ENCODE measurements at places on chromosomes 1 and 21.

- no peak for DNase-seq
Observed at GRCh38 chr1:7690496-7691182, 80.5 kb upstream of the VAMP3 start.

- DNase-seq, result no peak
Observed at GRCh38 chr1:219858980-219859379, 69.4 kb downstream of the SLC30A10 start.

DNA sequence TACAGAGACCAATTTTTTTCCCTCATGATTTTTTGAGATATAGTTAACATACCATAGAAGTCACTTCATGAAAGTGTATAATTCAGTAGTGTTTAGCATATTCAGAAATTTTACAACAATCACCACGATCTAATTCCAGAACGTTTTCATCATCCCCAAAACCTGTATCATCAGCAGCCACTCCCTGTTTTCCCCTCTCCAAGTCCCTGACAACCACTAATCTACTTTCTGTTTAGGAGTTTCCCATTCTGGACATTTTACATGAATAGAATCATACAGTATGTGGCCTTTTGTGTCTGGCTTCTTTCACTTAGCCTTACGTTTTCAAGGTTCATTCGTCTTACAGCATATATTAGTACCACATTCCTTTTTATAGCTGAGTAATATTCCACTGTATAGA is 204.2 kb upstream of the PLD5 start:
- DNase-seq, result no peak

DNA sequence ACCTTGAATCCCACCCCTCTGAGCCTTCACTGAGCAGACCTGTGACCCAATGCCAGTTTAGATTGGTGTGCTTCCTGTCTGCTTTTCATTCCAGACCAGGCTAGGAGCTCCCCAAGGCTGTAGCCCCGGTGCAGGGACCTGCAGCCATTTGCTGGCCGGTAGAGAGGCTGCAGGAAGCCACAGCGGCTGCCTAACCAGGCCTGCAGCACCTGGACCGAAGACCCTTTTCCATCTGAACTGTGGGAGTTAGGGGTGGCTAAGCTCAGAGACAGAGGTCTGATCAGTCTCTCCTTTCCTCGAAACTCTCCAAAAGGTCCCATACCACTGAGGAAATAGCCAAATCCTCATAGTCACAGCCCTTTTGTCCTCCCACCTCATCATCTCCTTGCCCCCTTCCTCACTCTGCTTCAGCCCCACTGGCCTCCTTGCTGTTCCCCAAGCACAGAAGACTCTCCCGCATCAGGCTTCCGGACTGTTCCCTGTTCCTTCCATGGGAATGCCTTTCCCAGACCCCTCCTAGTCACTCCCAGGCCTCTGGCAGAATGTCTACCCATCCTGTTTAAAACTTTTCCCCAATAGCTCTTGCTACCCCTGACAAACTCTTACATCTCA is 674 bp upstream of the TTC4 start:
- DNase-seq, result no peak

GRCh38 chr21:31927689-31928353 is 55.0 kb downstream of the HUNK start:
- no peak for DNase-seq

DNA sequence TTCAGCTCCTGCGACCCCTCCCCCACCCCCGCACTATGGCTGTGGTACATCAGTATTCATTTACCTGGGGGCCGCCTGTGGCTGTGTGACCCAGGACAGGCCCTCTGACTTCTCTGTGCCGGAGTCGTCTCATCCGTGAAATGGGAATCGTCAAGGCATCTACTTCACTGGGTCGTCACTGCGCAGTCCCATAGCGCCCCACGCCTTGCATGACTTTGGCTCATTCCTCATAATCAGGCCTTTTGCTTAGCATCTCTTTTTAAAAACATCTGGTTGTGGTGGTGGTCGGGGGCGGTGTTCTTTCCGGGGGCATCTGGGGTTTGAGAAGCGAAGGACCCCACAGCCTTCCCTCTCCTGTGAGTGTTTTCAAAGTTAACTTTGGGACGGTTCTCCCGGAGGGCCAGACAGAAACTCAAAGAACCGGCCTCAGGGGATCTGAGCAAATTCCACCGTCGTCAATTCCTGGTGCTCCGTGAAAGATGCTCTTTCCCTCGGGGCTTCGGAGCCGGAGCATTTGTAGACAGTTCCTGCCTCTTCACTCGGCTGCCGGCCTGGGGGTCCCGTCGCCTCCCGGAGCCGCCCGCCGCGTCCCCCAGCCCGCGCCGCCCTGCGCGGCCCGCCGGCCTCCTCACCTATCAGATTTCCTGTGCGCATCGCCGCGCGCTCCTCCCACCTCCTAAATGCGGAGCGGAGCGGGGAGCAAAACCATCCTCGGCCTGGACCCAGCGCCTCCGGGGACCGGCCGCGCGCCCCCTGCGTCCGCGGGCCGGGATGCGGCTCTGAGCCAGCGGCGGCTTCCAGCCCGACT is at the start of gene B3GALT5:
B3GALT5 (plus strand) TSS at position 708 of the 808 bp plus-strand sequence. CDS start 47,620 bp downstream, outside the sequence.
- DNase-seq, result no peak

GRCh38 chr1:151130987-151131586 is 15.3 kb downstream of the SEMA6C start:
- peak; percentile 76 for DNase-seq

GRCh38 chr1:243428617-243429342 is 172.9 kb downstream of the SDCCAG8 start:
- no peak for DNase-seq

DNA sequence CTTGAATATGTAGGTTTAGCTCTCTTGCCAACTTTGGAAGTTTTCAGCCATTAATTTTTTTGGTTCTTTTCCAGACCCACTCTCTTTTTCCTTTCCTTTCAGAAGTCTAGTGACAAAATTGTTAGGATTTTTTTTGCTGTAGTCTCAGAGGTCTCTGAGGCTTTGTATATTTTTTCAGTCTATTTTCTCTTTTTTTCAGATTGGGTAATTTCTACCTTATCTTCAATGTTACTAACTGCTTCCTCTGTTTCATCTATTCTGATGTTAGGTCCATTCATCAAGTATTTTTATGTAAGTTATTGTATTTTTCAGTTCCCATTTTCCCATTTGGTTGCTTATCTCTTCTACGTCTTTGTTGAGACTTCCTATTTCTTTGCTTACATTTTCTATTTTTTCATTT is 15.7 kb downstream of the RGS2 start:
- DNase-seq, result no peak

GRCh38 chr1:82721702-82722101 is 921.0 kb downstream of the ADGRL2 start:
- DNase-seq, result no peak

- no peak for DNase-seq
Observed at GRCh38 chr1:203126151-203126865, 1.2 kb upstream of the ADORA1 start.

DNA sequence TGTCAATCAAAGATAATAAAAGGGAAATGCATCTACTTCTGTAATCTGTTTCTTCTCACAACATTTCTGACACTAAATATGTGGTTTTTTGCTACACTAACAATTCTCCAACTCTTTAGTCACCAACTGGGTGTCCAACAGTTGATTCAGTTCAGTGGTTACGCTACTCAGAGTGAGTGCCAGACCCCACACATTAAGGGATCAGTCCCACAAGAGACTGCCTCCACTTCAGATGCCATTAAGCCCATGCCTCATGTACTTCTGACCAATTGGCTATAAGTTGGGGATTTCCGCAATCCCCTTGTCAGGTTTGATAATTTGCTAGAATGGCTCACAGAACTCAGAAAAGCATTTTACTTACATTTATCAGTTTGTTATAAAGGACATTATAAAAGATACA is 28.4 kb downstream of the RNF2 start:
- no peak for DNase-seq

GRCh38 chr1:231619257-231619634 is 7.3 kb upstream of the DISC1 start:
- no peak for DNase-seq

- DNase-seq, result no peak
Observed at GRCh38 chr1:202081992-202082391, 40.7 kb upstream of the GPR37L1 start.

- DNase-seq, result no peak
Observed at GRCh38 chr1:202498542-202498941, 150.0 kb downstream of the PPP1R12B start.

- DNase-seq, result no peak
Observed at GRCh38 chr1:53918343-53918742, 24.4 kb downstream of the DIO1 start.

DNA sequence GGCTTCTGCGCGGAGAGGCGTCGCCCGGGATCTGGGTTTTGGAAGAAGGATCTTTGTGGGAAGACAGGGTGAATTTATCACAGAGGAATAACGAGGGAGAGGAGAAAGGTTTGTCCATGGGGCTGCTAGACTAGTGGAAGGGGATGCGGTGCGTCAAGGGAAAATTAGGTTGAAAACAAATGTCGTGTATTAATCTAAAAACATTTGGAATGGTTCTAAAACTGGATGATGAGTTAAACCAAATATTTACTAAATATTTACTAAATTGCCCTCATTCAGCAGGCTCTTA is 647 bp downstream of the RO60 start:
- DNase-seq, result no peak

- no peak for DNase-seq
Observed at GRCh38 chr1:30512914-30513265, 210.5 kb downstream of the MATN1 start.

DNA sequence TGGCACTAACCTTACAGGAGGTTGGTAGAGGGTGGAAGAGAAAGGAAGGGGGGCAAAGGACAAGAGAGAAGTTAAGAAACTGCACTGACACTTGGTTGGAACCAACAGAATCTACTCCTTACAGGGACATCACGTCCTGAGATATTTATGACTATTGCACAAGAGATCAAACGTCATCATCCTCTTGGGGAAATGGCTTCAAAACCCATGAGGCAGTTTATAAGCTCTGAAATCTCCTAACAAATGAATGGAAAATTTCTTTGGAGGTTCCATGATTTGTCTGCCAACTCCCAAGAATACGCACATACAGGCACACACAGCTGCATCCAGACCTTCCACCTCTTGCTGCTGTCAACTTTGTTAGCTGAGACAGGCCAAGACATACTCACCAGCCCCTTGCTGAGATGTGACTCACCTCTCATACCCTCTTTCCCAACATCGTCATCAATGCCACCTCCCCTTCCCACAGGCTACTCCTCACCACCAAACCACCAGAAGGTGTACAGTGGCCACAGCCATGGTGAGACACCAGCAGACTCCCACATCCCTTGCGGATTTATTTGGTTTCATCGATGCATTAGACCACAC is 135.5 kb downstream of the SETD4 start:
- no peak for DNase-seq

GRCh38 chr1:70140894-70141293 is 64.5 kb downstream of the LRRC40 start:
- DNase-seq, result no peak

- peak; percentile 13 for DNase-seq
Observed at GRCh38 chr1:243421784-243422183, 165.9 kb downstream of the SDCCAG8 start.

GRCh38 chr21:27036736-27037301 is 69.9 kb upstream of the ADAMTS5 start:
- DNase-seq, result no peak

- no peak for DNase-seq
Observed at GRCh38 chr21:34644825-34645224, 24.0 kb upstream of the CLIC6 start.

DNA sequence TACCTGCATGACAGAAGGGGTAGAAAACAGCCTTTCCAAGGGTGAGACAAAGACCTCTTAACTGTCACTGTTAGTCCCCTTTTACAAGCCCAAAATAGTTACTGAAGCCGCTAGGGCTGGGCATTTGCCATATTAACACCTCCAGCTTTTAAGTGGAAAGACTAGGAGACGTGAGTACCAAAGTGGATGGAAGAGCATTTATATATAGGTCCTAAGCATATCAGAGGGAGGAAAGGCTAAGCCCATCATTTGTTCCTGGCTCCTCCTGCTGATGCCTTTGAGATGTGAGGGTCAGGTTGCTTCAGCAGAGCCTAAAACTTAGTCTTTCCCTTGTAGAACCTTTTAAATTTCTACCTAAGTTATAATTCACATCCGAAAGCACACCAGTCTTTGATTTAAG is 25.7 kb upstream of the APOBEC4 start:
- DNase-seq, result no peak

DNA sequence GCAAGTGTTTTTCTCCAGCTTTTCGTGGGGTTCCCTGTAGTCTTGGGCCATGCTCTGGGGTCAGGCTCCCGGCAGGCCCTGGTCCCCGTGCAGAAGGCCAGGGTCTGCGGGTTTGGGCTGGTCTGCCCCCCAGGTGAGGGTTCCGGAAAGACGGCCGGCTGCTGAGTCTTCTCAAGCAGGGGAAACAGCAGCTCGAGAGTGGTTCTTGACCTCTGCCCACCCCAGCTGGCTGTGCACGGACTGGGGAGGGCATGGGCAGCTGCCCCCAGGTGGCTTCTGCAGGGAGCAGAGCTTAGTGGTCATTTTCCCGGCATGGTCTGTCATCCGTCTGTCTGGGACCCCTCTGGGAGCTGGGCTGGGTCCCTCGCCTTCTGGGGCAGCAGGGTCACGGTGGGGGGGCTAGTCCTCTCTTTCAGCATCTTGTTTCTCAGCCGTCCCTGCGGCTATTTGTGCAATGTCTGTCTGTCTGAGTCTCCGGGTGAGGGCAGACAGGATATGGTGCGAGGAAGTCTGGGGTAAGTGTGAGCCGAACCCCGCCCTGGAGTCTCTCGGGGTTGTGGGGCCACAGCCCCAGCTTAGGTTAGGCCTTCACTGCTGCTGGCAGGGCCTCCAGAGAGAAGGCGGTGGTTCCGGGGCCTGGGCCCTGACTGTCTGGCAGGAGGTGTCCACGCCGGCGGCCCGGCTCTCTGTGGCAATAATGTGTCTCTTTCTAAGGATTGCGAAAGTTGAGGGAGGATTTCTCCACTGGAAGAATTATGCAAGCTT is 6.1 kb downstream of the SKI start:
- DNase-seq, result peak; percentile 63
